ENCODE measurements at places on chromosomes 1 and 21.
A peak's percentile ranks its signal among the peaks of the same experiment; 100 is the strongest.

DNA sequence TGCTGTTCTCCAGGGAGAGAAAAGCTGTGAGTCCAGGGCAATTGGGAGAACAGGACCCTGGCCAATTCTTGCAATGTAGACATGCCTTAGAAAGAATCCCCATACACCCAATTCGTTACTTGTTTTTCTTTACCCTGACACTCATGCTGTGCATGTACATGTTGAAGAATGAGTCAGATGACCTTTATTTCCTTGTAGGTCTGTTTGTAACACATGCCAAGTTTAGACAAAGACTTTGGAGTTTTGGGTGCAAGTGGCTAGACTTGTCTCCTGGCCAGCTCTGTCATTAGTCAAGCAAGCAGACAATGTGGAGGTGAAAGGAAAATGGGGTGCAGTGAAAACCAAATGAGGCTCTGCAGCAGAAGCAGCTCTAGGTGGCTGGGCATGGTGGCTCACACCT, 38.1 kb downstream of the GNPAT start:
- no peak for DNase-seq

- no peak for DNase-seq
Observed at GRCh38 chr1:107124694-107125093, 16.1 kb upstream of the NTNG1 start.

- no peak for DNase-seq
Observed at GRCh38 chr1:207919523-207920170, 8.7 kb upstream of the CD34 start.

DNA sequence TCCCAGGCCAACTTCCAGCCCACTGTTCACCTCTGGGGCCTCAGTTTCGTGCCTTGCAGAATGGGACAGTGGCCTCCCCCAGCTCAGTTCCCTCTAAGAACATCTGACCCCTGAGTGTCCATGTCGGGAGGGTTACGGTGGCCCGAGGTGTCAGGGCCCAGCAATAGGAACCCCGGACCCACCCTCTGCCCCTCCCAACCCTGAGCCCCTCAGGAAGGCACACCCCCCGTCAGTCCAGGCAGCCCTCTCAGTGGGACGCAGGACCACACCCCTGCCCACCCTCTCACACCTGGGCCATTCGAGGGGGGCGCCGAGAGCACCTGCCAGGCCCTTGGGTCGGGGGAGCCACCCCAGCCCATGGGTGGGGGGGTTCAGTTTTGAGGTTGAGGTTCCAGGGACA, 447 bp downstream of the TTC34 start:
- DNase-seq: no peak

GRCh38 chr1:156160743-156161171, 7.4 kb downstream of the SEMA4A start:
- DNase-seq: peak; percentile 69

GRCh38 chr1:190019717-190020116, 457.9 kb downstream of the BRINP3 start:
- no peak for DNase-seq

GRCh38 chr1:167716000-167716271, 5.8 kb upstream of the MPZL1 start:
- DNase-seq: no peak

DNA sequence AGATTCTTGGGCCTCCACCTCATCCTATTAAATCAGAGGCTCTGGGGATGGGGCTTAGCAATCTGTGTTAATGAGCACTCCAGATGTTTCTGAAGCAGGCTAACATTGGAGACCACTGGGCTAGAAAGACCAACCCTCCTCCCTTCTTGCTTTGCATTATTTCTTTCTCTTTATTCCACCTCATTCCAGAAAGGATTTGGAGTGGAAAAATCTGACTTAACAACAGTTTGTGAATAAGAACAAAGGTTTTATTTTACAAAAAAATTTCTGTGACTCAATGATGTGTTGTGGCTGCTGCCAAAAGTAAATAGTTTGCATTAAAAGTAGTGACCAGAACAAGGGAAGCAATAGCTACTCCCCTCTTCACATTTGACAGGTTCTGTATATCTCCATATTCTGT, 79.4 kb downstream of the TGFB2 start:
- DNase-seq: no peak

- no peak for DNase-seq
Observed at GRCh38 chr1:22671999-22672398, 19.0 kb downstream of the C1QB start.

DNA sequence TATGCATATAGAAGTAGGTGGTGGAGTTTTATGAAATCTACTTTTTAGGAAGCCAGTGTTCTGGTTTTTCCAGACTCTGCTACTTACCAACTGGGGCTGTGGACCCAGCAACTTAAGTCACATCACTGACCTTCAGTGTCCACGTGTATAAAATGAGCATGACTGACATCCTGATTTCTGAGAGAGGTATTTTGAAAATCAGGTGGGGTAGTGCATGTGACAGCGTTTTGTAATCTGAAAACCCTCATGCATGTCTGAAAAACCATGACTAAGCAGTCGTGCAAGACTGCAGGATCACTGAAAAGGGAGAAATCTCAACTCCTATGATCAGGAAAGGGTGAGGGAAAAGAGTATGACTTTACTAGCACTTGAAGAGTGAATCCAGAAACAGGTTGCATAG, 26.1 kb downstream of the CR1L start:
- DNase-seq: no peak

GRCh38 chr1:111909030-111909429, 80.4 kb downstream of the KCND3 start:
- DNase-seq: no peak

DNA sequence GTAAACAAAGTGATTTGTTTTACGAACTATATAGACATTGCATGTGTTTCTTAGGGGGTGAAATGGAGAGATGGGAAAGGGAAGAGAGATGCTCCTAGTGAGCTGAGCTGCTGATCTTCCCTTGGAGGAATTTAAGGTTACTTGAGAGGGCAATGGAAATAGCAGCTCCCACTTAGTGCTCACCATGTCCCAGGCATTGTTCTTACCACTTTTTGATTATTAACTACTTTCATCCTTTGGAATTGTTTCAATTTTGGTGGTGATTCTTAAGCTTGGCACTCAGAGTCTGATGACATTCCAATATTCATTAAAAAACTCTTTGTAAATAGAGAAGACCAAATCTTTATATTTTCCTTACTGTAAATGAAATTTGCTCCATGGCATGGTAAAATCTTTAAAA, 124.9 kb downstream of the ITSN1 start:
- no peak for DNase-seq

GRCh38 chr21:35602811-35603362, 457.4 kb downstream of the SETD4 start:
- DNase-seq: no peak

DNA sequence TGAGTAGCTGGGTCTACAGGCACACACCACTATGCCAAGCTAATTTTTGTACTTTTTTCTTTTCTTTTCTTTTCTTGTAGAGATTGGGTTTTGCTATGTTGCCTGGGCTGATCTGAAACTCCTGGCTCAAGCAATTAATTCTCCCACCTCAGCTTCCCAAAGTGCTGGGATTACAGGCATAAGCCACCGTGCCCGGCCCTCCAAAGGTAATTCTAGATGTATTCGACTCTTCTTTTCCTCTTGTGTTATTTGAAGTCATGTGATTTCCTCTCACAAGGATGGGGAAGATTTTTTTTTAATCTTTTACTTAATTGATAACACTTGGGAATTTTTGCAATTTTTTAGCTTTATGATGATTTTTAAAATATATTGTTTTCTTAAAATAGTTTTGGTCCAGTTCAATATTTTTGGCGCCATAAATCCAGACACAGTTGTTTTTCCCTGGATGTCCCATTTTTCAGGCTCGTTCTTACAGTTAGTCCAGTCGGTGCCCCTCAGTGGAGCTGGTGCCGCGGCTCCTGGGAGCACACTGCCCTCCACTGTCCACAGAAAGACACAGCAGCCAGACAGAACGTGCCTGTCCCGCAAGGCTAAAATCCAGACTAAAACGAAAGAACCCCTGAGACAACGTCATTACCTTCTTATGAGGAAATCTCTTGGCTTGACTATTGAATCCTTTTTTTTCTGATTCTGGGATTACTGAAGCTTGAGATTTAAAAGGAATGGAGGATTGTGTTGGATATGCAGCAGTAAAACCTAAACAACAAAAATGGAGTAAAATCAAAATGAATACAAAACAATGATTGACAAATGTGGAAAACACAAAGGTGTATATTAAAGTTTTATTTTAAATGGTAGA, 22.4 kb downstream of the STPG1 start:
- DNase-seq: peak; percentile 46

DNA sequence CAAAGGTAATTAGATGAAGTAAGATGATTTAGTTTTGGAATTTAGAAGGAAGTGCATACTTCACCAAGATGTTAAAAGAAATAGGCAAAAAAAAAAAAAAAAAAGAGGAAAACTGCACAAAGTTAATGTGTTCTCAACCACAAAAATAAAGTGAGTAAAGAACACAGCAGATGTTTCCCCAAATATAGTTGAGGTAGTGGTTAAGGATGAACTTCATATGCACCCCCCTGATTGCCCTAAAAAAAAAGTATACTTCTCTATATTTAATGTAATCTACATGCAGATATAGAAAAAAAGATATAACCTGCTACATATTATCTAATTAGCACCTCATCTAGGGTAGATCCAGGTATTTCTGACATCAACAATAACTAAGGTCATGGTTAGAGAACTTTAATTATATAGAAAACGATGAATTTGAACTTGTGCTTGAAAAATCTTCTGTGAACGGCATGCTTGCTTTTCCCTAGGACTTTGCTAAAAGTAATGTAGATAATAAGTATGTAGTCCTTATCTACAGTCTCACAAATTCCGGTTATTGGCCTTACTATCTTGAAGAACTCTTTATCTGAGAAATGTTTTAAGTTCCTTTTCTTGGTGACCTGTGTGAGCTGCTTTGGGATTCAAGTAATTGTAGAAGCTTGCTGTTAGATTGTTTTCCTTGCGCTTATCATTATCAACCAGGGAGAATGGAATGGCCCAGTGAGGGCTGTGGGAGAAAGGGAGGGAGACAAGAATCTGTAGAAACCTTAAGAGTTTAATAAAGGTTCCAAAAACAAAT, 70.1 kb upstream of the LRRC7 start:
- DNase-seq: no peak

DNA sequence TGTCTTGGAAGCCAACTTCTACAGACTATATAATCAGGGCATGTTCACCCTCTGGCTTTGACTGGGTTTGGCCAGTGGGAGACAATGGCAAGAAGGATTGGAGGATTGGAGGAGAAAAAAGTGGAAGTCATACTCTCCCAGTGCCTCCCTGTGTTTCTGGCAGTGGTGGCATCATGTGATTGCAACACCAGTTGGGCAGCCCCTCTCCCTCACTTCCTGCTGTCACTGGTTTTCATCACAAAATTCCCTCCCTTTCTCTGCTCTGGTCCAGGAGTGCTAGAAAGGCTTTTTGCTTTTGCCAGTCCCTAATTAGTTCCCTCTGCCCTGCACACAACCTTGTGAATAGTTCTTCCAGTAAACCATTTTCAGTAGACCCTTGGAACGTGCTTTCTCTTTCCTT, 3.7 kb upstream of the QSOX1 start:
- no peak for DNase-seq

GRCh38 chr1:147236959-147237791, 5.3 kb upstream of the CHD1L start:
- DNase-seq: no peak

DNA sequence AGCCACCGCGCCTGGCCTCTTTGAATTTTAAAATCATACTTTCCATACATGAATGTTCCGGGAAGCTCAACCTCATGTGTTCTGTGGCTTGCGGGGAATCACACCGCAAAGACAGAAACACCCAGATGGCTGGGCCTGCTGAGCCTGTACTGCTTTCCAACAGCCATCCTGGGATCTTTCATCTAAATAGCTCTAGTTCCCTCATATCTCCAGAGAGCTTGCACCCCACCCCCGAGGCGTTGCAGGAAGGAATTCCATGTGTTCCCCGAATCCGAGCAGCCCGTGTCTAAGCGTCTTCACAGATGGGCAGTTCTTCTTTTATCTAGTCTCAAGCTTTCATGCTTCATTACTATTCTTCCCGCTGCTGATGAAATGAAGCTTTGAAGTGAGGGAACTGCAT, 66.4 kb downstream of the IGSF21 start:
- no peak for DNase-seq

- no peak for DNase-seq
Observed at GRCh38 chr1:24317081-24317480, 2.1 kb upstream of the GRHL3 start.

- DNase-seq: no peak
Observed at GRCh38 chr1:184426278-184426674, 39.4 kb downstream of the C1orf21 start.

- no peak for DNase-seq
Observed at GRCh38 chr1:93021539-93022134, 57.4 kb upstream of the MTF2 start.

GRCh38 chr21:35059742-35060141, 10.6 kb upstream of the RUNX1 start:
- no peak for DNase-seq

DNA sequence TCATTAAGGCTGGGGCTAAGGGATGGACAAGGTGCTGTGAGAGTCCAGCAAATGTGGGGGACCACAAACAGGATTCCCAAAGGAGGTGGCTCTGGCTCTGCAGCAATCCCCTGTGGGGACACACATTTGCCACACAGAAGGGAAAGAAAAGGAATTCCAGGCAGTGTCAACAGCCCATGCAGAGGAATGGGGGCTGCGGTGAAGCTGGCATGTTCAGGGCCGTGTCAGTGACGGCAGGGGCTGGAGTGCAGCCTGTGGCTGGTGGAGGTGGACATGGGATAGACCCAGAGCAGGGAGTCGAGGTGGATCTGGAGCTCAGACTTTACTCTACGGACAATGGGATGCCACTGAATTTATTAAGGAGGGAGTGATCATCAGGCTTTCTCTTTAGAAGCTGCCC, 183.2 kb downstream of the TRABD2B start:
- no peak for DNase-seq

GRCh38 chr1:41404308-41404761, 43.1 kb downstream of the FOXO6 start:
- DNase-seq: no peak

- peak; percentile 78 for DNase-seq
Observed at GRCh38 chr1:21270086-21270689, 20.1 kb downstream of the ECE1 start.

- no peak for DNase-seq
Observed at GRCh38 chr1:185759061-185759460, 24.9 kb downstream of the HMCN1 start.

DNA sequence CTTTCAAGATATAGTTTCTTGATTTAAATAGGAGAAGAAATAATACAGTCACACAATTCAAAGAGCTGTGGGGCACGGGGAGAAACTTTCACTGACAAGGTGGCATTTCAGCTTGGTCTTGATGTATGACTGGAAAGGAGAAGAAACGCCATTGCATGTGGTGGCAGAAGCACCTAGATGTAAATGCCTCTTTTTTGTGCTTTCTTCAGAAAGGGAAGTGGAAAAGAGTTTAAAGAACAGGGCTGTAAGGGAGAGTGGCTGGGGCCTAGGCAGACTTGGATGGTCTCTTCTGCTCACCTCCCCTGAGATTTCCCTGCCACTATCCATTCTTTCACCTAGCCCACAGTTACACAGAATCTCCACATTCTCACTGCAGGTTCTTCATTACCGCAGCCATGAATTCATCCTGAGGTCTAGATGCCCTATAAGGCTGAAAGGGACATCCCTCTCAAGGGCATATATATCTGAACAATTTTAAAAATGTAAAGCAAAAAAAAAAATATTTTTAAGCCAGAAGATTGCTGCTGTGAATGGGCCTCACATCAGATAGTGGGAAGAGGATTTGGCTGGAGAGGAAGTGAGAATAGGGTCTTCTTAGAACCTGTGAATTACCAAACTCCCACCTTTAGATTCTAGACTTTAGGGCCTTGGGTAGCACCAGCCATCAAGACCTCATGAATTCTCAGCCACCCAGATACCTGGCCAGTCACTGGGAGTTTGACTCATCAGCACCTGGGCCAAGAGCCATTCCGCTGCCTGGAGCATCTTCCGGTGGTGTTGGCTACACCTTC, 23.4 kb downstream of the CACNA1E start:
- DNase-seq: no peak

- DNase-seq: no peak
Observed at GRCh38 chr1:41380979-41381691, 19.9 kb downstream of the FOXO6 start.

Measured in stimulated activated CD4-positive, alpha-beta T cell treated with anti-CD3 and anti-CD28 coated beads, Interleukin-15, amount 100 ng/mL, for 1 hour (primary cell).